NCI-H187 treated with DMSO at 0.1 percent for 48 hours (cell line): ENCODE measurements at places on chromosomes 5 and 9.

GRCh38 chr9:111909444-111909843 lies 12.8 kb downstream of the UGCG start:
- DNase-seq = no peak

- DNase-seq = no peak
Measured at GRCh38 chr5:130141659-130142320, 237.5 kb downstream of the CHSY3 start.

GRCh38 chr5:121138952-121139351 lies 674.9 kb downstream of the PRR16 start:
- no peak for DNase-seq

- DNase-seq = no peak
Measured at GRCh38 chr9:71602652-71603051, 165.7 kb downstream of the CEMIP2 start.

DNA sequence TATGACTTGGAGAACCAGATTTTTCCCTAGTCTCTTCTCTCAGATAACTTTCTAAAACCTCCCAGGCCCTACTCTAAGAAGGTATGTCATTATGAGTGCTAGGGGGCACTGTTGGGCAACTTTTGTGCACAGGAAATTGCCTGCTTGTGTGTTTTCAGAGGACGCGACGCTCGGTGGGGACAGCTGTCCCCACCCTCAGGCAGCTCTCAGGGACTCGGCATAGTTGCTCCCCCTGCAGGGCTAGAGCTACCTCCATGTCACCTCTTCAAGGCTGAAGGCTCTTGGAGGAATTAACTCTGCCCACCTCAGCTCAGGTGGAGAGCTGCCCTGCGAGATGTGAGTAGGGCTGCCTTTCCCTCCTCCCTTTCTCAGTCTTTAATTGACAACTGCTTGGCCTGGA lies 10.2 kb upstream of the TIFAB start:
- no peak for DNase-seq

- DNase-seq = no peak
Measured at GRCh38 chr9:130570208-130570607, 9.2 kb upstream of the FUBP3 start.

- no peak for DNase-seq
Measured at GRCh38 chr5:132447196-132447595, 43.4 kb downstream of the IRF1 start.

DNA sequence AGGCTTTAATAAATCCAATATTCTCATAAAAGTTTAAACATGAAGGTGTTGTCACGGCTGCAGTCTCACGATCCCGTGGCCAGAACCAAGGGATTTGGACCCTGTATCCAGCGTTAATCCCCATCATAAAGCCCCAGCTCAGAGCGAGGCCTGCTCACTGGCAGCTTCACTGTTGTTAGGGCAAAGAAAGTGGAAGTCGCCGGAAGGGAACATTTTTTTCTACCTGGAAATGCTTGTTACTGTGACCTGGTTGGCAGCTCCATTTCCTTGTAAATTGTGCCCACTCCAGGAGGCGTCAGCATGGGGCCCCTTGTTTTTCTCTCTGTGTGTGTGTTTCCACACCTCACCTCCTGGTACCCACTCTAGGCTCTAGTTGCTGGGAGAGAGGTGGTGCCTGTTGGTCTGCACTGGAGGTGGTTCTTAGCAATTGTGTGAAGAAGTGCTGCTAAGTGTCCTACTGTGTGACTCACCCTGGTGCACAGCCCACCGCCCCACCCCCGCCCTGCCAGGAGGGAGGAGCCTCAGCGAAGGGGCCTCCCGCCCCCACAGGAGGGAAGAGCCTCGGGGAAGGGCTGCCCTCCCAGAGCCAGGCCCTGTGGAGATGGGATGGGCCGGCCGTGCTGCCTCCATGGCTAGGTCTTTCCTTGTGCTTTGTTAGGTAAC lies 105.1 kb downstream of the EHMT1 start:
- DNase-seq = no peak

- DNase-seq = no peak
Measured at GRCh38 chr9:21155501-21155900, 11.0 kb downstream of the IFNA21 start.

- no peak for DNase-seq
Measured at GRCh38 chr5:92633176-92633575, 947.8 kb downstream of the NR2F1-AS1 start.

DNA sequence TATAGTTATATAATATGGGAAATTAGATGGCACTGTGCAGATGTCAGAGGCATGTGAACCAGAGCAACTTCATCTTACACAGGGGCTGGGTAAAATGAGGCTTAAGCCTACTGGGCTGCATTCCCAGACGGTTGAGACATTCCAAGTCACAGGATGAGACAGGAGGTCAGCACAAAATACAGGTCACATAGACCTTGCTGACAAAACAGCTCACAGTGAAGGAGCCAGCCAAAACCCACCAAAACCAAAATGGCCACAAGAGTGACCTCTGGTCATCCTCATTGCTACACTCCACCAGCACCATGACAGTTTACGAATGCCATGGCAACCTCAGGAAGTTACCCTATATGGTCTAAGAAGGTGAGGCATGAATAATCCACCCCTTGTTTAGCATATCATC lies 479.4 kb downstream of the TLR4 start:
- DNase-seq = no peak

- no peak for DNase-seq
Measured at GRCh38 chr5:143638654-143639053, 173.3 kb upstream of the HMHB1 start.

- no peak for DNase-seq
Measured at GRCh38 chr5:2178071-2178477, 295.3 kb upstream of the IRX4 start.

- no peak for DNase-seq
Measured at GRCh38 chr5:159161361-159162214, 47.8 kb downstream of the RNF145 start.

DNA sequence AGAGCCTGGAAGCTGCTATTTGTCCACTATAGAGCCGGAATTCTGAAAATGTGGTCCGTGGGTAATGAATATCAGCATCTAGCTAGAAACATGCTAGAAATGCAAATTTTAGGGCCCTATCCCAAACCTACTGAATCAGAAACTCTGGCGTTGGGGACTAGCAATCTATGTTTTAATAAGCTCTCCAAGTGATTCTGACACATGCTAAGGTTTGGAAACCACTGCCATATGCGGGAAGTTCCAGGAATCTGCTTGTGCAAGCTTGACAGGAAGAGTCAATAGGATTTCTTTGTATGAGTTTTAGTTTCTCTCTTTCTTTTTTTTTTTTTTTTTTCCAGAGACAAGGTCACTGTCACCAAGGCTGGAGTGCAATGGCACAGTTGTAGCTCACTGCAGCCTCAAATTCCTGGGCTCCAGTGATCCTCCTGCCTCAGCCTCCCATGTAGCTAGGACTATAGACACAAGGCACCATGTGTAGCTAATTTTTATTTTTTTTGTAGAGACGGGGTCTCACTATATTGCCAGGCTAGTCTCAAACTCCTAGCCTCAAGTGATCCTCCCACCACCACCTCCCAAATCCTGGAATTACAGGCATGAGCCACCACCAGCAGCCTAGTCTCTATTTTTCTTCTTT lies 26.4 kb upstream of the CARNMT1 start:
- no peak for DNase-seq
